ENCODE measurements at places on chromosomes 13 and 19.

- DNase-seq = no peak
Observed at GRCh38 chr13:41394166-41394565, 63.2 kb upstream of the RGCC start.

DNA sequence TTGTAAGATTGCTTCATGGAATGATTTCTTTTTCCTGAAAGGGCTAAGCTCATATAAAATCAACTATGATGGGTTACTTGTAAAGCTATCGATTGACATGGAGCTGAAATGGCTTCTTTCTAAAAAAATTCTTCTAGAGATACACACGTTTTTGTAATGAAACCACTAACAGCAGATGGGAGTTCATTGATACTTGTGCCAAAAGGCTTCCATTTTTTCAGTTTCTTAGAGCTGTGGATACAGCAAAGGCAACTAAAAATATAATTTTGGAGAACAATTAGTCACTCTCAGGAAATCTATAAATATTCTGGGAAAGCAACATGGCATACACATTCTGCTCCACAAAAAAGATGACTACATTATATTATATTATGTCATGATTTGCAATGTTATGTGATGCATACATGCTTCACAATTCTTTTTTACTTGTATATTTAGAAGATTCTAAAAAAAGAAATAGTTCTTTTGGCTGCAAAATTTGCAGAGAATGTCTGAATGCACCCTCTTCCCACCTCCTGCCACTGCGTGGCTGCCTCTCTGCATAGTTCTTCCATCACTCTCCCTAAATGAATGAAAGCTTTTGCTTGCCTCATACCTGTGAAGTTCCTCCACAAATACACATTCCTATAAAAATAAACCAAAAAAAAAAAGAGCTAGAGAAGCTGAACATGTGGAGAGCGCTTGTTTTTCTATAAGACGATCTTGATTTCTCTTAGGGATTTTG lies 802.5 kb downstream of the EFNB2 start:
- no peak for DNase-seq

GRCh38 chr19:1935484-1936208 lies 5.3 kb upstream of the CSNK1G2 start:
- no peak for DNase-seq

DNA sequence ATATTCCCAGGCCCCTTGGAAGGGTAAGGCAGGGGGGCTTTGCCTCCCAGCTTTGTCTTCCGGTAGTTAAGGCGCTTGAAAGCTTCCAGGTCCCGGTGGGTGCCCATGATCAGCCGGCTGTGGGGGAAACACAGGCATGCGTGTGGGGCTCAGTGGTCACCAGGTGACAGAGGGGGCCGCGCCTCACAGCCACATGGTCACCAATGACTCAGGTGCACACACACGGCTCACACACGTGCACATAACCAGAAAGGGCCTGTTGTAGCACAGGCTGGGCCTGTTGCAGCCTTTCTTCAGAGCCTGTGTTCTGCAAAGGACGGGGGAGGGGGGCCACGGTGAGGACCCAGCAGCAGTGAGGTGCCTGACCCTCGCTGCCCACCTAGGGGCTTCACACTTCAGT lies 5.9 kb downstream of the NANOS3 start:
- DNase-seq = no peak

- no peak for DNase-seq
Observed at GRCh38 chr13:91946498-91947070, 548.2 kb downstream of the GPC5 start.

DNA sequence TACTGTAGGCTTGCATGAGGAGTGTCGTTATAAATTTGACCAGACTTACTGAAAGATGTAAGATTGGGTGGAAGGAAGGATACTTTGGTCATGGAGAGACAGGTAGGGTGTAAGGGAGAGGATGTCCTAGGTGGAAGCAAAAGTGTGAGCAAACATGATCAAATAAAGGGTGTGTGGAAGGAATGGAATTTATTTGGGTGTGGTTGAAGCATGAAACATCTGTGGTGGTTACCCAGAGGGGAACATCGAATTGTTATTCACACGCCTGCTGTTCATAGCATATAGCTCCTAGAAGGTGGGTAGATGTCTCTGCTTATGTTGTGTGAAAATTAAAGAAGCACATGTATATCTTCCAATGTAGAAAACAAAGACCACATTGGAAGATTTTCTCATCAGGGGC lies 157.7 kb downstream of the ATP8A2 start:
- no peak for DNase-seq

- DNase-seq = no peak
Observed at GRCh38 chr13:112934078-112934477, 34.9 kb upstream of the MCF2L start.

- no peak for DNase-seq
Observed at GRCh38 chr19:51542699-51543098, 11.2 kb upstream of the SIGLEC6 start.

- no peak for DNase-seq
Observed at GRCh38 chr19:50799547-50799851, 9.3 kb downstream of the ACP4 start.

DNA sequence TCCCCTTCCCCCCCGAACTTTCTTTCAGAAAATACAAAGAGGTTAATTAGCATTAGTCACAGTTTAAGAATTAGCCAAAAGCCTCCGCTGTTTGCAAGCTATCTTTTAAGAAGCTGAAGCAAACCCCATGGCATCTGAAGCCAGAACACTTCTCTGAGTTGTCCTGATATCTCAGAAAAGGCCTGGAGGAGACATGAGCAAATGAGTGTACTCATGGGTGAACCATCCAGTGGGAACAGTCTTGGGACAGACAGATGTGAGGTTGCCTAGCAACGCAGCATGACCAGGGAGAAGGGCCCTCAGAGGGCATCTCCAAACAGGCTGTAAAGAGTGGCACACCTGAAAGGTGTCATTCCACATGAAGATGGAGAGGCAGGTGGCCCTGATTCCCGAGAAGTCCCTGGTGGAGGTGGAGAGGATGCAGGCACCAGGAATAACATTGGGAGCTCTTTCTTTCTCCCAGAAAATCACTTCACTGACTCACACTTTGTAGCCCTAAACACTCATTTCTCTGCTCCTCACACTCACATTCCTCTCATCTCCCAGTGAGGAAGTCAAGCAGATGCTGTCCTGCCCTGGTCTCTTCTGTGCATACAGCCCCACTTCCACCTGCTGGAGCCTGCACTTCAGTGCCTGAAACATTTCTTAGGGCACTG lies 87.0 kb upstream of the TSHZ3 start:
- DNase-seq = no peak

GRCh38 chr19:11446271-11446651 lies 10.8 kb downstream of the PRKCSH start:
- no peak for DNase-seq

DNA sequence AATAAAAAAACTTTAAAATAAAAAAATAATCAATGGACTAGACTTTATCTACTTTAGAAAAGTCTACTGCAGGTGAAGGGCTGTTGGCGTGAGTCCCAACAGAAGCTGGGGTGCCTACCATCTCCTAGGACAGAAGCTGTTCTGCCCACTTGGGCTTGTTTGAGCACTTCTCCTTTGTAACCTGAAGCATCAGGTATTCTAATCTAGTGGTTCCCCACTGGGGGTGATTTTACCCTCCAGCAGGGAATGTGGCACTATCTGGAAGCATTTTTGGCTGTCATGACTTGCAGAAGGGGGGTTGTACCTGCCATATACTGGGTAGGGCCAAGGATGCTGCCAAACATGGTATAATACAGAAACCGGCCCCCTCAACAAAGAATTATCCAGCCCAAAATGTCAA lies 16.2 kb upstream of the DOCK9 start:
- DNase-seq = no peak

GRCh38 chr19:29074579-29074978 lies 138.4 kb downstream of the UQCRFS1 start:
- no peak for DNase-seq

- DNase-seq = no peak
Observed at GRCh38 chr19:305240-306150, 14.3 kb upstream of the PLPP2 start.

- no peak for DNase-seq
Observed at GRCh38 chr13:111489301-111489700, 168.9 kb downstream of the TEX29 start.

DNA sequence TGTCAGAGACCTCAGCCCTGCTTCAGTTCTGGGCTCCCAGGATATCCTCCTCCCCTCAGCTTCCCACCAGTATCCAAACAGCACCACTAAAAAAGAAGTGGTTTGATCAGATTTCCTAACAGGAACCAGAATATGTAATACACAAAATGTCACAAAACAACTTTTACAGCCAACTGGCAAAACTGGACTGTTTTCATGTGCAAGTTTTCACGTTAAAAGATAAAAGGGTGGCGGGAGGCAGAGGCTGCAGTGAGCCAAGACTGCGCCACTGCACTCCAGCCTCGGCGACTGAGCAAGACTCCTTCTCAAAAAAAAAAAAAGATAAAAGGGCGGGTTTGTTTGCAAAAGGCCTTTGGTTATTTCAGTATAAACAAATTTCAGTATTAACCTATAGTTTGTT lies 13.1 kb downstream of the PCID2 start:
- DNase-seq = no peak

- DNase-seq = no peak
Observed at GRCh38 chr13:29359181-29359580, 236.3 kb downstream of the SLC7A1 start.

- no peak for DNase-seq
Observed at GRCh38 chr13:28499609-28500008, 4.7 kb upstream of the FLT1 start.

DNA sequence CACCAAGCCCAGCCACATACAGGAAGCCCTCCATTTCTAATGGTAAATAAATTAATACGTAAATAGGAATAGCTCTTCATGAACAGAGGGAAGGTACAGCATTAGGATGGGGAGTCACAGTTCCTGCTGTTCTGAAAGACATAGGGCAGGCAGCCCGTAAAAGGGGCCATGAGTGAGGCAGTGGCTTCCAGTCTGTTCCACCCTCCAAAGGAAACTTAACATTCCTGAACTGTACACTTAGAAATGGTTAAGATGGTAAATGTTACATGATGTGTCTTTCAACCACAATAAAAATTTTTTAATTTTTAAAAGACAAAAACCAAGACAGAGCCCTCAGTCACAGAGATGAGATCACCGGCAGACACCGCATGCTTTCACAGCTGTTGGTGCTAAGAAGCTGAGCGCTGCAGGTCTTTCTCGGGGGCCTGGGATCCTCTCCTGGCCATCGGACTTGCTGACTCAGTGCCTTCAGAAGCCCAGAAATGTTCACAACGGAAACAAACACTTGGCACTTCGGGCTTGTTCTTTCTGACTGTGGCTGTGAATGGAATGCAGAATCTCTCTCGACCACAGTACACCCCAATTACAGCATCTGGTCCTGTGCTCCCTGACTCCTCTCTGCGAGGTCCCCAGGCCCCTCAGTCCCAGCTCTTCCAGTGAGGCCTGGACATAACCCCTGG lies 36.4 kb downstream of the EPS15L1 start:
- no peak for DNase-seq

DNA sequence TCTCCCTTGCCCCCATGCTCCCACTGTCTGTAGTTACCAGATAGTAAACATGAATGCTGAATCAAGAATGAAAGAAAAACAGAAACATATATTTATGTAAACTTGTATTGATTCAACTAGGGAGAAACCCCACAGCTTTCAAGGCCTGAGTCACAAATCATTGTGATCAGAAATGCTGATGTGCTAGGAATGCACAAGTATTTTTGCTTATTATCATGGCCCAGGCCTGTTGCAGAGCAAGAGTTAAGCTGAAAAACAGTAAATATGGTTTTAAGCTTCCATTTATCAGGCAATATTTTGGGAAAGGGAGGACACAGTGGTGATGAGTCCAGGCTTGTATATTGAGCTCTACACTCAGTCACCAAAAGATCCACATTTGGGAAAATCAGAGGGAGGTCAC lies 669.6 kb downstream of the DIAPH3 start:
- no peak for DNase-seq

DNA sequence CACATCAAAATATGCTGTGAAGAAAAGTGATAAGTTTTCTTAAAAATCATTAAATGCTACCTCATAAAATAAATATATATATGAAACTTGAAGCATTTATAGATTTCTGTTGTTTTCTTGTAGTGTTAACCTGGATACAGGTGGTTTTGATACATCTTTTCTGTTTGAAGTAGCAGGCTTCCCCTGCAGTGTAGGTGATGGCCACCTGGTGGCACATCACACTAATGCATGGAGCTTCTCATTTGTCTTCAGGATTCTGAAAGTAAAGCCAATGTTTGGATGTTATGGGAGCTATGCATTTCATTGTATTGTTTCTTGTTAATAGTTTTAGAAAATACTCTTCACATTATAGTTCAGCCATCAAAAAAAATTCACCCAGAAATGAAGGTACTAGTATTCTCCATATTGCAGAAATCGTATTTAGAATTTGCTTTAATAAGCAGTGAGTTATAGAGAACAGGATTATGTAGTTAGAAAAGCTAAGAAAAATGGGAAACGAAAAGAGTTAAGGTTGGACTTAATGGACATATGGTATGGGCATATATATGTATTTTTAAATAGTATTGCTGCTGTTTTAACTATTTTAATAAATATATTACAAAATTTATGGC lies 18.7 kb downstream of the GPR180 start:
- DNase-seq = no peak

DNA sequence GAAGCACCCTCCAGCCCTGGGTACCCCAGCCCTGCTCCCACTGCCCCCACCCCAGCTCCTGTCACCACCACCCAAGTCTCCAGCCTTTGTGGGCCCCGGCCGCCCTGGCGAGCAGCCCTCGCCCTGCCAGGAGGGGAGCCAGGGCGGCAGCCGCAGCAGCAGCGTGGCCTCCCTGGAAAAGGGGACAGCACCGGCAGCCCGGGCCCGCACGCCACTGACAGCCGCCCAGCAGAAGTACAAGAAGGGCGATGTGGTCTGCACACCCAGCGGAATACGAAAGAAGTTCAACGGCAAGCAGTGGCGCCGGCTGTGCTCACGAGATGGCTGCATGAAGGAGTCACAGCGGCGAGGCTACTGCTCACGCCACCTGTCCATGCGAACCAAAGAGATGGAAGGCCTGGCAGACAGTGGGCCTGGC lies 3.9 kb downstream of the CIC start:
- DNase-seq = no peak

- DNase-seq = no peak
Observed at GRCh38 chr19:35195830-35196229, 32.7 kb downstream of the FAM187B start.

GRCh38 chr13:37129866-37130265 lies 24.4 kb upstream of the CSNK1A1L start:
- DNase-seq = no peak
